A549 treated with CORT108297 at 1 μM for 4 hours (cell line): ENCODE measurements at places on chromosomes 4 and X. TPM values are rescaled to one million over a fixed set of nuclear protein-coding genes. Genes with fewer than 3 reads are reported as not detected.

Gene MAGEA2
- 0.08 to 0.13 TPM (median 0.11 TPM) in 4 of 5 replicates, not detected in the other for total RNA-seq

Gene KLHL15
- total RNA-seq, result 3.6 to 4.4 TPM (median 4.2 TPM) in 5 replicates

Gene RHOXF1
- total RNA-seq, result 0.10 TPM in 1 of 5 replicates, not detected in the others

Gene RAB40AL
- 0.15 to 0.24 TPM in 2 of 5 replicates, not detected in the others for total RNA-seq

Gene PAK3
- 0.04 to 0.11 TPM (median 0.09 TPM) in 3 of 5 replicates, not detected in the others for total RNA-seq

Gene CT45A5
- 0.08 to 0.42 TPM in 2 of 5 replicates, not detected in the others for total RNA-seq

Gene MAGEE2
- not detected in 5 replicates for total RNA-seq

Gene GRIPAP1
- total RNA-seq, result 18.1 to 23.3 TPM (median 21.3 TPM) in 5 replicates

Gene ARHGAP24
- total RNA-seq, result 3.0 to 4.0 TPM (median 3.6 TPM) in 5 replicates

Gene AFM
- not detected in 5 replicates for total RNA-seq

Gene CFAP99
- total RNA-seq, result 0.05 to 0.35 TPM (median 0.06 TPM) in 5 replicates

Gene HAUS7
- total RNA-seq, result 56.8 to 65.7 TPM (median 59.8 TPM) in 5 replicates

Gene ERCC6L
- 11.1 to 15.1 TPM (median 12.4 TPM) in 5 replicates for total RNA-seq

Gene POU3F4
- total RNA-seq, result not detected in 5 replicates

Gene EFHC2
- total RNA-seq, result 0.17 to 0.29 TPM (median 0.21 TPM) in 5 replicates
